ENCODE measurements at places on chromosomes 2 and 18.

- no peak for DNase-seq
Measured at GRCh38 chr2:141728886-141729285, 401.9 kb downstream of the LRP1B start.

GRCh38 chr2:40049781-40050180 is 270.7 kb upstream of the THUMPD2 start:
- no peak for DNase-seq

GRCh38 chr18:22056950-22057349 is 112.4 kb upstream of the GATA6 start:
- no peak for DNase-seq

GRCh38 chr2:37713258-37713700 is 41.8 kb upstream of the CDC42EP3 start:
- DNase-seq: no peak

GRCh38 chr2:69917852-69918251 is 2.9 kb downstream of the MXD1 start:
- DNase-seq: no peak

GRCh38 chr2:141782574-141782973 is 348.2 kb downstream of the LRP1B start:
- DNase-seq: no peak

GRCh38 chr2:2839782-2840531 is 508.9 kb upstream of the MYT1L start:
- DNase-seq: no peak

GRCh38 chr18:5879479-5879882 is 15.8 kb downstream of the TMEM200C start:
- DNase-seq: no peak

DNA sequence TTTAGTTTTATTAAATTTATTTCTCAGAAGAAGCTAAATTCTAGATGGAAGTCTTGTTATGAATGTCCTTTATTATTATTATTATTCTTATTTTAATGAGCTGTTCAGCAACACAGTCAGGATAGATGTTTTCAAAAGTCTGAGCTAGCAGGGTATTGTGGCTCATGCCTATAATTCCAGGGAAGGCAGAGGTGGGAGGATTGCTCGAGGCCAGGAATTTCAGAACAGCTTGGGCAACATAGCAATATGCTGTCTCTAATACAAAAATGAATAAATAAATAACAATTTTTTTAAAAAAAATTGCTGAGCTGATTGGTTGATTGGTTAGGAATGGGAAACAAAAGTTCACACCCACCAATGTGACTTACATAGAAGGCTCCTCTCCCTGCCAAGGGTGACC is 274.1 kb upstream of the CYRIA start:
- no peak for DNase-seq

Data from lower leg skin (tissue), 4 donors.